SHP77 treated with DMSO at 0.1 percent for 48 hours (cell line): ENCODE measurements at places on chromosomes 16 and 17.

DNA sequence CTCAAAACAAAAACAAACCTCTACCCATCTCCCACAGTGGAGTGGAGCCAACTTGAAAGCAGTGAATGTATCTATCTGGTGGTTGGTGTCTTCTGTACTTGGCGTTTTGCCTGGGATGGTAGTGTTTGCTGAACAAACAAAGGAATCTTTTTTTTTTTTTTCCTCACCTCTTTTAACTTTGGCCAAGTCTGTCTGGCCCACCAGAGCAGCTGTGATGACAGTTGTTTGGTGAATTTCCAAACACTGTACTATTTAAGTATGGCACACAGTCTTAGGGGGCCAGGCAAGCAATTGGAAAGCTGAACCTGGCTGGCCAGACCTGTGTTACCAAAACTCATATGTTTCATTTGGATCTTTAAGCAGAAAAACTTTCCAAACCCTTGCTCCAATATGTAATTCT is 101.8 kb upstream of the CDH13 start:
- DNase-seq, result peak; percentile 18

DNA sequence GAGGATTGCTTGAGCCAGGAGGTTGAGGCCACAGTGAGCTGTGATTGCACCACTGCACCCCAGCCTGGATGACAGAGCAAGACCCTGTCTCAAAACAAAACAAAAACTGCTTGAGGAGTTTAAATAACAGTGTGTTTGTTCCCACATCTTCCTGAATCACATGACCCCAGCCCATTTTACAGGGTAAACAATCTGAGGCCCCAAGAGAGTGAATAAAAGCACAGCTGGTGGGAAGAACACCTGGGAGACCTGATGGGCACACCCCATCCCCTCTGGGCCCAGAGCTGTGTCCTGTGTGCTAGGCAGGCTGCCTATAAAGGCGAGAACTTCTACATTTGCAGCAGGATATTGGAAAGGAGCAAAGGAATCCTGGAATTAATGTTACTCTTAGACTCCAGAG is 69.6 kb downstream of the PLXDC1 start:
- no peak for DNase-seq

DNA sequence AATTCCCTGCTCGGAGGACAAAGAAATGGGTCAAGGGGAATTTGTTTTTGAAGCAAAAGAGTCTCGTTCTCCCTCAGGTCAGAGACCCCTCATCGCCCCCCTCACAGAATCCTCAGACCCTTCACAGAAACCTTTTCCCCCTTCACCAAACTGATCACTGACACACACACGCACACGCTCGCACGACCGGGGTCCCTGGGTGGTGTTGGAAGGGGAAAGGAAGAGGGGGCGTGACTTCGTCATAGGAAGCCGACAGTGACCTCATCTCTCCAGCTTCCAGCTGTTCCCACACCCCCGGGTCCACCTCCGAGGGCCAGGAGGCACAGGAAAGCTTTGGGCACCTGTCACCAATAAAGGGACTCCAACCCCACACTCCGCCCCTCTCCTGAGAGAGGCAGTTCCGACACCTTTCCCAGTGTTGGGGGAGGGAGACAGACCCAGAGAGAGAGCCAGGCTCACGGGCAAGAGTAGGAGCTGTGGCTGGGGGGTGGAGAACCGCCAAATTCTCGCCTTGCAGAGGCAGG is 1.2 kb downstream of the ASGR1 start:
- DNase-seq, result peak; percentile 37

DNA sequence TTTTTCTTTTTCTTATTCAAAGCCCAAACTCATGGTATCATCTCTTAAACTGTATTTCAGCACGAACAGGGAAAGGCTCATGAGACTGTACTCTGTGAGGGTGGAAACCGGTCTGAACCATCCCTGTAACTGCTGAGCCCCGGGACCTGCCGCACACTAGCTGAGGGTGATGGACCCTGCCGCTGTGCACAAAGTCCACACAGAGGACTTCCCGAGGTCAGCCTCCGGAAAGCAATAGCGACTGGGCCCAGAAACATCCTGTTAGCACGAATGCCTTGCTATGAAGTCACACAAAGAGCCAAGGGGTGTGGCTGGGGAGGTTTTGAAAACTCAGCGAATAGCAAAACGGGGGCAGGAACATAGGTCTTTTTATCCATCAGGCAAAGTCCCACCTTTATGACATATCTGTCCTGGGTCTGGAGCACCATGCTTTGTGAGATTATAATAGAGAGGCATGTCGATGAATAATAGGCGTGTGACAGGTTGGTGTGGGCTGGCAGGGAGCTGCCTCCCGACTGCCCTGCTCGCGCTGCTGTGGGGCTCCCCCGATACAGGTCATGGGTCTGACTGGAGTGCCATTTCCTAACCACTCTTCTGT is 33.4 kb downstream of the CDK5R1 start:
- DNase-seq, result no peak

DNA sequence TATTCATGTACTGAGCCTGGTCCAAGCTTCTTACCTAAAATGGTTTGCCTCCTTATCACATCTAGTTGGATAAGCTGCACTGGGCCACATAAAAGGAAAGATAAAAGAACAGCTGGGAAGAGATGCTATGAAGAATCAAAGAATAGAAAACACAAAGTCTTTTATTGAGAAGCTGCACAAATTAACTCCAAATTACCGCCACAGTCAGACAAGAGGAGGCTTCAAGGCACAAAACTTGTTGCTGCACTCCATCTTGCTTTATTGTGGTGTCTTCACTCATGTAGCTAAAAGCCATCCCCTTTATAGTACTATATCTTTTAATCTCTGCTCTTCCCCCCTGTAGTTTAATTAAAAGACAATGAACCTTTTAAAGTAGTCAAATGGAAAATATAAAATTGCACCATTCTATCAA is 330.6 kb upstream of the PMFBP1 start:
- DNase-seq, result no peak

DNA sequence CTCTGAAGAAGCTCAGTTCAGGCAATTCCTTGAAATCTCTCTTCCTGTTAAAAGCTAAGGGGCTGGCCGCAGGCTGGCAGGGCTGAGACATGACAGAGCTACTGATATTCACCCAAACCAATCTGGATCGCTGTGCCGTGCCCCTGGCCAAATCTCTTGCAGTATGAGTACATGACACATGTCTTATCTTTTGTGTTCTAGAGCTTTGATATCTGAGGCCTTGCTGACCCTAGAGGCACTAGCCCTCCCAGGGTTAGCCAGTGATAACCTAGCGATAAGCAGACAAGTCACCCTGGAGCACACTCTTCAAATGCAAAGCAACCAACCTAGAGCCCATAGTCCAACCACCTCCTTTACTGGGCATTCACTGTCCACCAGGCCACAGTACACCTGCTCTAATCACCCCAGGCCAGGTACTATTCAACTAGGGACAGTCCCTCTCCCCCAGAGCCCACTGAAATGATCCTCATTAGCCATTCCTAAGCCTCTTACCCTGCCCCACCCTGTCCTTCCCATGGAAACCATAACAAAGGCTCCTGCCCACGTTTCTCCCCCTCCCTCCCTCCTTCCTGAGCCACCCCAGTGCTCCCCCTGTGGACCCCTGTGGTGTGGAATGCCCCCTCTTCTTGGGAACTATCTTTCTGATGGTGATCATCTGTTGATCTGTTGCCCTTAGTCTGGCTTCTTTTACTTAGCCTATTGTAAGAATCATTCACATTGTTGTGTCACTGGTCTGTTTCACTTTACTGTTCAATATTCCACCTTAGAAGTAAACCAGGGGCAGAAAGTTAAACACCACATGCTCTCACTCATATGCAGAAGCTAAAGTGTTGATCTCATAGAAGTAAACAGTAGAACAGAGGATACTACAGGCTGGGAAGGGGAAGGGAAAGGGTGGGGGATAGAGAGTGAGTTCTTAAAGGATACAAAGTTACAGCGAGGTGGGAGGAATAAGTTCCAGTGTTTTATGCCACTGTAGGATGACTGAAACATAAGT is 52.5 kb downstream of the TEKT5 start:
- no peak for DNase-seq

DNA sequence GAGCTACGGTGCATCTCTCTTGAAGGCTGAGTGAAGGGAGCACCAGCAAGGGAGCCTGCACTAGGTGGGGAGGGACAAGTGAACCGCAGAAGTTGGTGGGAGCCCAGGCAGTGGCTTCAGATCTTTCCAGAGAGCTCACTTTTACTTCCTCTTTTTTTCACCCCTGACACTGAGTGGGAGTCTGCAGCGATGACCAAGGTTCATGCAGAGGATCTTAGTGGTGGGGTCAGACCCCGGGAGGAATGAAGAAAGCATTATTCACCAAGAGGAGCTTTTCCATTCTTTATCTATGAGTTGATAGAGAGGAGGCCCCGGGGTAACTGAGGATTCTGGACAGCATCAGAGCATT is 3.0 kb upstream of the CCL2 start:
- no peak for DNase-seq

DNA sequence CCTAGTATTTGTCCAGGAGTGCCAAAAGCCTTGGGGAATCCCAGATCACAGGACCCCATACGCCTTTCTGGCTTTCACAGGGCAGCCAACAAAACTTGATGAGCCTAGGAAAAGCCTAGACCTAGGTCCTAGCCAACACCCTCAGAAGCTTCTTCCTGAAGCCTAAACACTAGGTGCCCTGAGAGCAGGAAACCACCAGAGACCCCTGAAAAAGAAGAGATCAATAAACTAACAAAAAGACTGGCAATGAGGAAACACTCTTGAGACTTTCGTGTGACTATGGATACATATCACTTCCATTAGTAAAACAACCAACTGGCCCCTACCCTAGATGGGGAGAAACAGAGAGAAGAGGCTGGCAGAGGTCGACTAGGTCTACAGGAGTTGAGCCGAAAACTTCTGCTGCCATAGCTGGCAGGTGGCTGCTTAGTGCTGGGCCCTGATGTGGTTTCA is 1.2 kb downstream of the ORMDL3 start:
- DNase-seq, result no peak

- DNase-seq, result no peak
These were observed 79.0 kb upstream of the TOB1 start for GRCh38 chr17:50944902-50945720.
